ENCODE measurements at places on chromosomes 1 and 21.

DNA sequence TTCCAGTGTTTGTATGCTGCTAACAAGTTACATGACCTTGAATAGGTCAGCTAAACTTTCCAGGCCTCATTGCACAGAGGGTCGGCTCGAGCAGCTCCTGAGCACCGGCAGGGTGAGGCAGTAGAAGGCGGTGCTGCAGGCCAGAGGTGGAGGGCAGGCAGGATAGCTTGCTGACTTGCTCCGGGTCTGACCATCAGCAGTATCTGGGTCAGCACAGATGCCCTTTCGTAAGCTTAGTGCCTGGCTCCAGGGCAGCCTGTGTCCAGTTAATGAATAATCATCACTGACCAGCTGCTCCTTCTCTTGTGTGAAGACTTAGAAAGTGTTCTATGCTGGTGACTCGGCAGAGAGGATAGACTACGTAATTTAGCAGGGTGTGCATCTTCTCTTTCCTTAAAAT lies 6.9 kb downstream of the MAPKAPK2 start:
- DNase-seq = no peak

- no peak for DNase-seq
Measured at GRCh38 chr1:201606096-201606495, 67.2 kb downstream of the NAV1 start.

DNA sequence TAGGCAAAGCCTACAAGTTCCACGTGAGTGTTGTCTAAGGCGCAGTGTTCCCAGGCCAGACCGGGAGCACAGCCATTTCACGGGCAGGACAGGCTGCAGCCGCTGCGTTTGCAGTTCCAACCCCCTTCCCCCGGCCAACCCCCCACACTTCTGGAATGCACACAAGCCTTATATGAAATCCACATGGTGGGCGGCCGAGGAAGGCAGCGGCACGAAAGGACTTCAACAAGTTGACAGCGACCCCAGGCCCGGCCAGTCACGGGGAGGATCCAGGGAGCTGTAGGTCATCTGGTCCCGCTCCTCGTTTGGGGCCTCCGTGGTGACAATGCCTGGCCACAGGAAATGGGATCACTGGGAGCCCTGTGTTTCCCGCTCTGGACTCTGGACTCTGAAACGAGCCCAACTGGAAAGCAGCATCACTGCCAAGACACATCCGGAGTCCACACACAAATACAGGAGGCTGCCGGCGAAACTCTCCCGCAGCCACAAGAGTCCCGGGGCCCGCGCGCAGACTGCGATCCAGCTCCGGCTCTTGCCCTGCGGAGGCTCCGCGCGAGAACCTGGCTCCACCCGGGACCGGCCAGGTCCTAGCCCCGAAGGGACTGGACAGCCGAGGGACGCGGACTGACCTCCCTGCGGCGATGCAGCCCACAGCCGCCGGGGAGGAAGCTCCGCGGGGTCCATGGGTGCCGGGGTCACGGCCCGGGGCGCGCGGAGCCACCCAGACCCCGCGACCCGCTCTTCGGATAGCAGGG lies 794 bp downstream of the NID1 start:
- DNase-seq = peak; percentile 95

- no peak for DNase-seq
Measured at GRCh38 chr1:225813214-225813964, 3.5 kb downstream of the EPHX1 start.

- DNase-seq = peak; percentile 91
Measured at GRCh38 chr1:236021424-236022135, 43.3 kb downstream of the NID1 start.

DNA sequence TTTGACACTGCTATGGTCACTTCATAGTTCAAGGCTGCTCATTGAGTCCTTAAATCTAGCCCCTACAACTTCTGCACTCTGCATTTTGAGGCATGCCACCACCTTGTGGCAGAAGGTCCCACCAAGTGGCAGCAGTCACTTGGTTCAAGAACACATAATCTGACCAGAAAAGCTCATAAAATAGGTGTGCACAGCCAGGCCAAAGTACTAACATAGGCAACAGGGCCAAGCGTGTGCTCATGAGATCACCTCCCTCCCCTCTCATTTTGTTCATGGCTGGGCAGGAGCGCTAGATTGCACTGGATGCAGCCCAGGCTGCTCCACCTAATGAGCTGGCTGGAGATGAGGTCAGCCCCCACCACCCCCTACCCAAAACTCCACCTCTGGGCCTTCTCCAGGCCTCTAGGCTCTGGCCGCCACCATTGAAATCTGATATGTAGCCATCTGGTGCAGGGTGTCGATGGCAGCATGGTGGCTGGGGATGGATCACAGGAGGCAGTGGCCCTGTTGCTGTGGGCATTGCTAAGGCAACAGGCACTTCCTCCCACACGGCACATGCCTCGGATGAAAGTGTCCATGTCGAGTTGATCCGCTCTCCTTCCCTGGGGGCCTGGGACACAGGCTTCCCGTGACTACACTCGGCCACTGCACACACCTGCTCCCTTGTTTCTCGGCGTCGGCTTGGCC lies 193.2 kb downstream of the TRABD2B start:
- no peak for DNase-seq

- DNase-seq = no peak
Measured at GRCh38 chr1:67941746-67942145, 108.5 kb upstream of the GNG12 start.

DNA sequence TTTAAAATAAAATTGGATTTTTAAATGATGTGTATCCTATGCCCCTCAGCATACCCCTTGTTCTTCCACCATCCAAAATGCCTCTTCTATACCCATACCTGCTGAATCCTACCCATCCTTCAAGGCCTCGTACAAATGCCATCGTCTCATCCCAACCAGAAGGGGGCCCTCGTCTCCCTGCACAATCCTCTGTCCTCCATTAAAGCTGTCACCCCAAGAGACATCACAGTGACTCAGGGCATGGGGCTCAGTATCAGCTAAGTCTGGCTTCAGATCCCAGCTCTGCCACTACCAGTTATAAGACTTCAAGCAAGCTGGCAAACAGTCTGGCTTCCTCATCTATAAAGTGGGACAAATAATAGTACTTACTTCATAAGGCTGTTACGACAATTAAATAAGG lies 23.8 kb downstream of the IGFN1 start:
- no peak for DNase-seq

DNA sequence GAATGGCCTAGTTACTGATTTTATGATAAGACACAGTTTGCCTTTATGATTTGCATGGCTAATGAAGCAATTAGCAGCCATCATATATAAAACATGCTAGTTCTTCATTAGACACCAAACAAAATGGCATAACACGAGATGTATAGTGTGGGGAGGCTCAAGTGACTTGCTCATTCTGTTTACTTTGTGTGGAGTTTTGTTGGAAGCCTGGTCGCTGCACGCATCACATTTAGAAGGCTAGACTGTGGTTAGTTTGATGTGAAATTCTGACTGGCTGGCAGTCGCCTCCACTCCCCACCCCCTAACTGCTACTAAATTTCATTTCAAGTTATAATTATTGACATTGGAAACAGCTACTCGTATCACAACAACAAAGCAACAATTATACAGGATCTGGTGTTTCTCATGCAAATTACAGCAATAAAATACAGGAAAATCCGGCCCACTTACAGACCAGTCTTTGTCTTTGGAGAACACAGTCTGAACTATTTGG lies 356.1 kb downstream of the LMO4 start:
- no peak for DNase-seq
